ENCODE measurements at places on chromosomes 4 and X.

GRCh38 chrX:77422891-77423648, 24.1 kb upstream of the FGF16 start:
- DNase-seq, result no peak

DNA sequence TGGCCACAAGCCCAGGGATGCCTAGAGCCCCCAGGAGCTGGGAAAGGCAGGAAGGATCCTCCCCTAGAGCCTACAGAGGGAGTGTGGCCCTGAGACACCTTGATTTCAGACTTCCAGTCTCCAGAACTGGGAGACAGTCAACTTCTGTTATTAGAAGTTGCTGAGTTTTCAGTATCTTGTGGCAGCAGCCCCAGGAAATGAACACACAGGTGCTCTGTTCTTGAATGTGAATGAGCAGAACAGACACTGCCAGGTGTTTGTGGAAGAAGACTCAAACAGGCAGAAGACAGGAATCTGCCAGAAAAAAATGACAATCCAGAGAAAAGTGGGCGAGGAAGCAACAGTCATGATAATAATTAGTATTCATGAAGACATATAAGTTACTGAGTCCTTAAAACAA, 64.5 kb upstream of the STS start:
- no peak for DNase-seq

DNA sequence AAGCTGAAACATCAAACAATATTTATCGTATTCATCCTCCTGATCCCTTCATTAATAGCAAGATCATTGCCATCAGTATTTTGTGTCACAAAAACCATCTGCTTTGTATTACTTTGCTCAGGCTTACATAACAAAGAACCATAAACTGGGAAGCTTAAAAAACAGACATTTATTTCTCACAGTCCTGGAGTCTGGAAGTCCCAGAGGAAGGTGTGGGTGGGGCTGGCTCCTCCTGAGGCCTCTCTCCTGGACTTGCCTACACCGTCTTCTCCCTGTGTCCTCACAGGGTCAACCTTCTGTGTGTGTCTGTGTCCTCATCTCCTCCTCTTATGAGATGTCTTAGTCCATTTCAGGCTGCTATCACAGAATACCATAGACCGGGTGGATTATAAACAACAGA, 61.3 kb upstream of the MXRA5 start:
- no peak for DNase-seq

GRCh38 chr4:140931911-140932310, 175.7 kb upstream of the TBC1D9 start:
- DNase-seq, result no peak

DNA sequence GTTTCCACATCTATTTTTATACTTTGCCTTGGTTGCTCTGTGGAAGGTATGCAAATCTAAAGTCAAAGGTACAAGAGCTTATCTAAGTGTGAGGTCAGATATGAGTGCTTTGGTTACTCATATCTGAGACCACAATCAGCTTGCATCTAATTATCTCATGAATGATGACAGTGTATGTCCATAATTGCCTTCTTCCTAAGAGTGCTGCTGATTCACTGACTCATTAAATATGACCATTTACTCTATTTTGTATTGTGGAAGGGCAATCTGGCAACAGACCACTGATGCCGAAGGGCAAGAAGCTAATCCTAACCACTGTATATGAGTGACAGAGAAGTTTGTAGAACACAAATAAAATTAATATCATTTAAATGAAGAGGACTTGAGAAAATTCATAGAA, 1190.2 kb upstream of the AGA start:
- DNase-seq, result no peak
